ENCODE measurements at places on chromosomes 1 and 21. TPM values are rescaled to one million over a fixed set of nuclear protein-coding genes. Genes with fewer than 3 reads are reported as not detected.
A peak's percentile ranks its signal among the peaks of the same experiment; 100 is the strongest.

GRCh38 chr1:17462669-17463068 is 23.2 kb upstream of the RCC2 start:
- no peak for DNase-seq

- peak; percentile 38 for DNase-seq
Observed at GRCh38 chr1:109579491-109579890, 31.1 kb downstream of the GNAI3 start.

DNA sequence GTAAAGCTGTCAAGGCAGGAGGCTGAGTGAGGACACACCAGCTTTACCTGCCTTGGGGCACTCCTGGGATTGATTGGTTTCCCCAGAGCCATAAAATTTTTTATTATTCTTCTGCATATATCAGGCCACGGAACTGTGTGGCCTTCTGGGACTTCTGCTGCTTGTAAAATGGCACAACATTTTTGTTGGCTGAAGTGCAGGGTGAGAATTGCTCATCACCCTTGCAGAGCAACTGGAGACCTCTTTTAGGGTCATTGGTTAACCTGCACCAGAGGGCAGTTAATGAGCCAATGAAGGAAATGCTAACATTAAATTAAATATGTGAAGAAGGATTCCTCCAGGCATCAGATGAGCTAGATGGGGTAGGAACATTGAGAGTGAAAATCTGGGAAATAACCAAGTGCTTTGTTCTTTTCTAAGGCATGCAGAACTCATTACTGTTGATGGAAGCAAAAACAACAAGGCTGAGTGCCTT is 87.7 kb downstream of the LTN1 start:
- DNase-seq: no peak

S100A7 gene
- total RNA-seq: not detected

DNA sequence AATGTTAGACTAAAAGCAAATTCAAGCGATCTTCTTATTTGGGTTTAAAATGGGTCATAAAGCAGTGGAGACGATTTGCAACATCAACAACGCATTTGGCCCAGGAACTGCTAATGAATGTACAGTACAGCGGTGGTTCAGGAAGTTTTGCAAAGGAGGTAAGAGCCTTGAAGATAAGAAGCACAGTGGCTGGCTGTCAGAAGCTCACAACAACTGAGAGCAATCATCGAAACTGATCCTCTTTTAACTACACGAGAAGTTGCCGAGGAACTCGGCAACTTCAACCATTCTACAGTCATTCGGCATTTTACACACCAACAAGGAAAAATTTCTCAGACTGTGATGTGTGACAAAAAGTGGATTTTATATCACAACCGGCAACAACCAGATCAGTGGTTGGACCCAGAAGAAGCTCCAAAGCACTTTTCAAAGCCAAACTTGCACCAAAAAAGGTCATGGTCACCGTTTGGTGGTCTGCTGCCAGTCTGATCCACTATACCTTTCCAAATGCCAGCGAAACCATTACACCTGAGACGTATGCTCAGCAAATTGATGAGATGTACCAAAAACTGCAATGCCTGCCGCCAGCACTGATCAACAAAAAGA is 47.9 kb downstream of the ASH1L start:
- DNase-seq: no peak

- DNase-seq: no peak
Observed at GRCh38 chr1:235113183-235113917, 15.3 kb downstream of the TOMM20 start.

OR10Z1 gene
- not detected for total RNA-seq

DNA sequence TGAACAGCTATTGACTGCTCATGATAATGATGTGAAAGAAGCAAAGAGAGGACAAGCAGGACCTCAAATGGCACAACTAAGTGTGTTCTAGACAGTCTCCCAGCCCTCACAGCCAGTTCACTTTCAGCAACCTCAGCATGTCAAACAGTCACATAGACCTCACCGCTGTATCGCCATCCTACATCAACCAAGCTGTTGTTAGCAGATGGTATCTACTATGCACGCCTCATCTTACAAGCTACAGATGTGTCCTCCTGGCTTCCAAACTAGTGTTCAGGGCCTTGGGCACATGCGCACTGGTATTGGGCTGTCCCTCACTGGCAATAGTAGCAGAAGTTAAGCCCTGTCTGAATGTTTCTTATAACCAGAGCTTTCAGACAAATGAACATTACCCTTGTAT is 28.4 kb downstream of the EVI5 start:
- DNase-seq: no peak

- no peak for DNase-seq
Observed at GRCh38 chr1:2428490-2428889, 16.1 kb upstream of the PEX10 start.

- no peak for DNase-seq
Observed at GRCh38 chr1:233759665-233760064, 144.8 kb upstream of the SLC35F3 start.

DNA sequence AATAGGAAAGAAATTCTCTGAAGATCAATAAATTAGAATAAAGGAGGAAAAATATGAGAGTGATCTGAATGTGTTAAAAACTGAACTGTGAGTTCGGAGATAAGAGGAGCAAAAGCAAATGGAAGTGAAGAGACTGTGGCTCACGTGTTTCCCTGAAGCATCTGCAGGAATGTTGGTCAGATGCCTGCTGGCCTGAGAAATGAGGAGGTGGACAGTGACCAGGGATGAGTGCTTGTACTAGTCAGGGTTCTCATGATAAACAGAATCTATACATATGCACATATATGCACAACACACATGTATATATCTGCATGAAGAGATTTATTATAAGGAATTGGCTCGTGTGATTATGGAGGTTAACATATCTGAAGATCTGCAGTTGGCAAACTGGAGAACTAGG is 103.4 kb upstream of the TIAM1 start:
- peak; percentile 43 for DNase-seq

All from LHCN-M2 (cell line).